ENCODE measurements at places on chromosomes 5 and 9.

DNA sequence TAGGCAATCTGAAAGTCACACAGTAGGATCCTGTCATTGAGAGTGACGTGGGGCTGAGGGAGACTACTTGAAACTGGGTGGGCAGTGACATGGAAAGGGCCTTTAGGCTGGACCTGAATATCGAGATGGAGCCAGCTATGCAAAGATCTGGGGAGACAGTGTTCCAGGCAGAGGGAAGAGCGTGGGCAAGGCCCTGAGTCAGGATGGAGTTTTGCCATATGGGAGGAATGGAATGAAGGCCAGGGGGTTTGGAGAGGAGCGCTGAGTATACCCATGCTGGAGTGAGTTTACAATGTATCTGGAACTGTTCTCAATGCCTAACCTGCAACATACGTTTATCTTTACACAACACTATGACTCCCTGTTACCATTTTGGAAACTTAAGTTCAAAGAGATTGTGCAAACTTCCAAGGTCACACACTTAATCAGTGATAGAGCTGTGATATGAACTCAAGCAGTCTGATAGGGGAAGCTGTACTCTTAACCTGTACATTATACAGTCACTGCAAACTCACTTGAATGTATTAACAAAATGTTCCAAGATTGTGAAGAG is 33.5 kb downstream of the INSYN2B start:
- peak; percentile 34 for DNase-seq

GRCh38 chr5:132025403-132025971 is 14.0 kb upstream of the ACSL6 start:
- no peak for DNase-seq

- DNase-seq = peak; percentile 75
These were observed 440.5 kb upstream of the WWC1 start for GRCh38 chr5:167850911-167851310.

DNA sequence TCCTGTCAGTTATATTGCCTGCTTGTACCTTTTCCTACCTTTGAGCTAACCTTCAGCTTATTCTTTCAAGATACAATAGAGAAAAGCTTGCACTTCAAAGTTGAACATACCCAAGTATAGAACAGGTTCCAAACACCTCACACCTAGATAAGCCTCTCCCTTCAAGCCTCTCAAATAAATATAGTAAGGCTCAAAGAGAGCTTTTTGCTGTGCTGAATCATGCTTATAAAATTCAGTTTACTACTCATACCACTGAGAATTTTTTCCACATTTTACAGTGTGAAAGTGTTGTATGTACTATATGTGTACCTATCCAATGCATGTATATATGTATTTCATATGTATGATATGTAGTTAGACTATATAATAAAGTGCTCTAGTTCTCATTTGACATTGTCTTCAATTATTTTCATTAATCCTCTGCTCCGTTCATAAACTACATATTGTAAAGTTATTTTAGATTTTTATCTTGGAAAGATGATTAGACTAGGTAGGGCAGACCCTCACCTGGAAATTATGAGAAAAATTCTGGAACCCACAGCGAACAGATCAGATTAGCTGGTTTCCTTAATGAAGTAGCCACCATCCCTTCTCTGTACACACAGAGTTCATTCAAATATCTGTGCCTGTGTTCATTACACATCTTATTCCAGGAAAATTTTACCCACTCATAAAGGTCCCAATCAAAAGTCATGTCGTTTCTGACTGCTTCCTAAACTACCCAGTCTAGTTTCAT is 149.2 kb upstream of the RGMB start:
- peak; percentile 7 for DNase-seq

DNA sequence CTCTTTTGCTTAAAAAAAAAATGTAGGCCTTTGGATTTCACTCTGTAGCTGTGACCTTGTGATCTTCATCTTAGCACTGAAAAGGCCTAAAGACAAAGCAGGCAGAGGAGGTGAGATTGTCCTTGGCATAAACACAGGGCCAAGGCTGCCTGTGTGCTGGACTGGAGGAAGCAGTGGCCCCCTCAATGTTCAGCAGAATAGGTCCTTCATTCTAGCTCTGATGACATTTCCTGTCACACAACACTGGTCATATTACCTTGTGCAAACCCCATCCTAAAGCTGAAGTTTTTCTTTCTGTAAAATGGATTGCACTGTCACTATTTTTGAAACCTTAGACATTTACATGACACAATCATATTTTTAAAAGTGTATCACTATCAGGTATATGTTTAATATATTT is 147.4 kb downstream of the INSYN2B start:
- no peak for DNase-seq

Data from fibroblast of skin of right quadriceps (primary cell).